ENCODE measurements at places on chromosomes 7 and 10.

GRCh38 chr7:133625046-133625445 lies 372.2 kb downstream of the EXOC4 start:
- no peak overlapping the region for H3K4me3 ChIP-seq
- no peak overlapping the region for H3K27ac ChIP-seq
- no peak for DNase-seq
- H3K36me3 ChIP-seq, result no peaks in the 10 kb centered on the region
- H3K27me3 ChIP-seq, result no peaks in the 10 kb centered on the region

GRCh38 chr10:6204341-6205191 lies 1.8 kb downstream of the PFKFB3 start:
- H3K4me3 ChIP-seq, result peak overlapping the region; percentile 75
- DNase-seq, result peak; percentile 43
- no peak overlapping the region for H3K27ac ChIP-seq
- H3K27me3 ChIP-seq, result no peaks in the 10 kb centered on the region

GRCh38 chr7:150944066-150945042 lies 33.8 kb downstream of the KCNH2 start:
- no peak for DNase-seq
- peaks cover 8% of the 10 kb centered on the region for H3K27me3 ChIP-seq
- H3K4me1 ChIP-seq, result no peaks in the 10 kb centered on the region
- H3K36me3 ChIP-seq, result no peaks in the 10 kb centered on the region

- no peak for DNase-seq
- peaks cover 7% of the 10 kb centered on the region for H3K36me3 ChIP-seq
- H3K27me3 ChIP-seq, result no peaks in the 10 kb centered on the region
- no peaks in the 10 kb centered on the region for H3K4me1 ChIP-seq
Observed at GRCh38 chr10:42830237-42830636, 47.6 kb downstream of the BMS1 start.

DNA sequence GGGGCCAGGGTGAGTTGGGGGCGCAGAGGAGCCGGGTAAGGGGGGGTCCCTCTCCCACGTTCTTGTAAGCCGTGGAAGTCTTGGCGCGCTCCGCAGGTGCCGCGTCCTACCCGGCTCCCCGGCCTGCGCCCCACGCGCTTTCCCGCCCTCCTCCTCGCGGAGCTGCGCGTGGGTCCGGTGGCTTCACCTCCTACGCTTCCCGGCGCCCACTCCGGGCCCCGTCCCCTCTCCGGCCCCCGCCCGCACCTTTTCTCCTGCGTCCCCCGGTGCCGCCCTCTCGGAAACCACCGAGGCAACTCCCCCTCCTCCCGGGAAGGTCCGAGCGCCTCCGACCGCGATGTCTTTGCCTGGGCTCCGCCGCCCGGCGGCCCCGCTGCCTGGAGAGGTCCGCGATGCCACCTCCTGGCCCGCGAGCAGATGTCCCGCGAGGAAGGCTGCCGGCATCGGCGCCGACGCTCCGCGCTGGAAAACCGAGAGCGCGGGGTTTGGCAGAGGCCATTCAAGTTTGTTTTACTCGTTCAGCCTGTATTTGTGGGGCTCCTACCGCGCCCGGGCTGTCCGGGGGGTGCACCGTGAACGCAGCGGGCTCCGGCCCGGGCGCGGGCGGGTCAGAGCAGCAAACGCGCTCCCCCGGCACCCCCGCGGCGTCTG lies 2.4 kb upstream of the NKX6-2 start:
- H3K4me1 ChIP-seq, result peaks cover 12% of the 10 kb centered on the region
- H3K27me3 ChIP-seq, result peaks cover 63% of the 10 kb centered on the region
- no peak overlapping the region for H3K4me3 ChIP-seq
- DNase-seq, result no peak
- H3K36me3 ChIP-seq, result no peaks in the 10 kb centered on the region

DNA sequence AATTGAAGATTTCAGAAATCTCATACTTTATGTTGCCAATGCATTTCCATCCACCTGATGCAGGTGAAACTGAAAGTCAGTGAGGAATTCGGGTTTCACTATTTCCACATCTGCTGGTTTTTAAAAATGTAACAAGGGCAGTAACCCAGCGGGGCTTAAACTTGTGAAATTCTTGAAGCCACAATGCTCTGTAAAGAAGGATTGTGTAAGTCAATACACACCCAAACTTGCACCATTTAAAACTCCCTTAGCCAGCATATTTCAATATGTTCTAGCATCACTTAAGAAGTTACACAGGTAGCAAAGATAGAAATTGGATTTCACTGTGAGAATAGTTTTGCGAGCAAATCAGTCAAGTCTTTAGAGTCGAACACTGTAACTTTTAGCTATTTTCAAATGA lies 386.1 kb downstream of the PLXDC2 start:
- no peaks in the 10 kb centered on the region for H3K4me1 ChIP-seq
- H3K27me3 ChIP-seq, result no peaks in the 10 kb centered on the region
- H3K4me3 ChIP-seq, result no peak overlapping the region

DNA sequence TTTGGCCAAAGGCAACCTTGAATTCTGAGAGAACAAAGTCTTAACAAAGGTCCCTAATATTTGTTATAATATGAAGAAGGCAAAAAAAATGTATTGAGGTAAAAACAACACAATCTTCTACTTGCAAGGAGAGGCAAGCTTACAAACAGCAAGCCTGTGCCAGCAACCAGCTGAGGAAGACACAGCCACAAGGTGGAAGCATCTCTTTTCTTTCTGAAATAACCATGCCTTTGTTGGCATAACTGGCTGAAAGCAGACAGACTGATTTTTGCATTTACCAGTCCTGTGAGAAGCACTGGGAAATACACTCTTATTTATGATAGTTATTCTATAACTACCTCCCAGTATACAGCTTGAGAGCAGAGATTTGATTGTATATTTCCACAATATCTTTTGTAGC lies 292.0 kb downstream of the PHTF2 start:
- no peak overlapping the region for H3K4me3 ChIP-seq
- H3K36me3 ChIP-seq, result no peaks in the 10 kb centered on the region
- H3K27me3 ChIP-seq, result no peaks in the 10 kb centered on the region
- DNase-seq, result no peak

GRCh38 chr10:64363687-64364086 lies 842.5 kb downstream of the REEP3 start:
- H3K27ac ChIP-seq, result no peak overlapping the region
- no peaks in the 10 kb centered on the region for H3K27me3 ChIP-seq
- no peak overlapping the region for H3K4me3 ChIP-seq
- H3K36me3 ChIP-seq, result no peaks in the 10 kb centered on the region
- no peaks in the 10 kb centered on the region for H3K4me1 ChIP-seq

GRCh38 chr7:23696916-23697441 lies 13.0 kb upstream of the STK31 start:
- H3K27ac ChIP-seq, result no peak overlapping the region
- no peaks in the 10 kb centered on the region for H3K27me3 ChIP-seq
- no peak overlapping the region for H3K4me3 ChIP-seq

- DNase-seq, result no peak
- no peak overlapping the region for H3K4me3 ChIP-seq
- no peaks in the 10 kb centered on the region for H3K27me3 ChIP-seq
- no peaks in the 10 kb centered on the region for H3K36me3 ChIP-seq
Observed at GRCh38 chr10:76150139-76150875, 718.9 kb downstream of the LRMDA start.

DNA sequence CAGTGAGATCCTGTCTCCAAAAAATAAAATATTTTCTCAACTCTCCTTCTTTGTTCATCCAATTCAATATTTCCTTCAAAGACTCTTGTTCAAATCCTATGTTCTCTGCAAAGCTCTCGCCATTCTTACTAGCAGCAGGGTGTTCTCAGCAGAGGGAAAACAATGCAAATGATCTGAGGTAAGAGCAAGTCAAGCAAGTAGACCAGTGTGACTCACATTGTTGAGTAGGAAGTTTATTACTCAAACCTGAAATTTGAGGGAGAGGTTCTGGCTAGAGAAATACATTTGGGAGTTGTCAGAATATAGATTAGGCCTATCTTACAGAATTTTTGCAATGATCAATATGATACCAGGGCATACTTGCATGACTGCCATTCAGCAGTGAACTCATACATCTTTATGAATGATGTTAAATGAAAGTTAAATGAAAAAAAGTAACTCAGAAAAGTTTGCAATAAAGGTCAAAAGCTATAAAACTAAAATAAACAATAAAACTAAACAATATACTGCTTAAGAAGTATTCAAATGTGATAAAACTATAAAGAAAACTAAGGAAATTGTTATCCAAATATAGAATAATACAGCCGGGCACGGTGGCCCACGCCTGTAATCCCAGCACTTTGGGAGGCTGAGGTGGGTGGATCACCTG lies 5.8 kb downstream of the IDE start:
- no peak overlapping the region for H3K4me3 ChIP-seq
- H3K36me3 ChIP-seq, result no peaks in the 10 kb centered on the region
- no peaks in the 10 kb centered on the region for H3K4me1 ChIP-seq
- DNase-seq, result no peak

DNA sequence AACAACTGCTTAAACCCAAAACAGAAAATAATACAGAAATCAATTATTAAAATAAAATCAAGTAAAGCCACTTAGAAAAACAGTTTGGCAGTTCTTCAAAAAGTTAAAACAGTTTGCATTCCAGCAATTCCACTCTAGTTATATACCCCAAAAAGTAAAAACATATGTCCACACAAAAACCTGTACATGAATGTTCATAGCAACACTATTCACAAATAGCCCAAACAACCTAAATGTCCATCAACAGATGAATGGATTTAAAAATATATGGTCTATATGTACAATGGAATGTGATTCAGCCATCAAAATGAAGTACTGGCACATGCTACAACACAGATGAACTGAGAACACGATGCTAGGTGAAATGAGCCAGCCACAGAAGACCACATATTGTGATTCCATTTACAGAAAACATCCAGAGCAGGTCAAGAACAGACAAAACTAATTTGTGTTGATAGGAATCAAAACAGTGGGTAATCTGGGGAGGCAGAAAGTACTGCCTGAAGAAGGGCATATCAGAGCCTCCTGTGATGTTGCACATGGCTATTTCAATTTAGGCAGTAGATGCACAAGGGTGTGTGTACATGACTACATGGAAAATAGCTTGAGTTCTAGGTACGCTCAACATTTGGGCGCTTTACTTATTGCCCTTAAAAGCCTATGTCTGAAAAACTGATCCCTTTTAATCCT lies 66.3 kb downstream of the CYTH3 start:
- DNase-seq, result no peak
- H3K27ac ChIP-seq, result no peak overlapping the region
- no peak overlapping the region for H3K4me3 ChIP-seq
- H3K27me3 ChIP-seq, result no peaks in the 10 kb centered on the region
- no peaks in the 10 kb centered on the region for H3K4me1 ChIP-seq
- no peaks in the 10 kb centered on the region for H3K36me3 ChIP-seq

GRCh38 chr7:159370-160270 lies 32.8 kb upstream of the FAM20C start:
- H3K27me3 ChIP-seq, result no peaks in the 10 kb centered on the region
- no peak overlapping the region for H3K27ac ChIP-seq
- no peak overlapping the region for H3K4me3 ChIP-seq

GRCh38 chr7:96321031-96321657 lies 754 bp downstream of the SLC25A13 start:
- no peaks in the 10 kb centered on the region for H3K4me1 ChIP-seq
- peak overlapping the region; percentile 92 for H3K27ac ChIP-seq
- H3K36me3 ChIP-seq, result no peaks in the 10 kb centered on the region

DNA sequence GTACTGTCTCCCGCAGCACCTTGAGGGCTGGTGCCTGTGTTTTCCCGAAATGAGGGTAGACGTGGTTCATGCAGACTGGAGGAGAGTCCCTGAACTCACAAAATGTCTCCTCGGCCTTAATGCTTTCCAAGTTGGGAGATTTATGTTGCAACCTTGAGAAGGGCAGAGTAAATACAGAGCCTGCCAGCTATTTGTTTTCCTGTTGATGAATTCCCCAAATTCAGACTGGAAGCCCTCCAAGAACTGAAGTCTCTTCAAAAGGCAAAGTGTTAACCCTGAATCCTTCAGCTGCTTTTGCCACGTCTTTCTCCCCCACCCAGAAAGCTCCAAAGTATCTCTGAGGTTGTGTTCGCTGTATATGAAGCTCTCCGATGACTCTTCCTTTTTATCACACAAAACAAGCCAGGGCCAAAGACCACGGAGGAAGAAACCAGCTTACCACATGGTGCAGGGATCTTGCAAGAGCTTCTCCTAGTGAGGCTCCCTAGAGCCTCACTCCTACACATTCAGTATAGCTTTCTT lies 254.7 kb upstream of the NFE2L3 start:
- no peak for DNase-seq
- no peaks in the 10 kb centered on the region for H3K36me3 ChIP-seq
- H3K4me3 ChIP-seq, result no peak overlapping the region
- no peaks in the 10 kb centered on the region for H3K27me3 ChIP-seq
- no peaks in the 10 kb centered on the region for H3K4me1 ChIP-seq
- H3K27ac ChIP-seq, result no peak overlapping the region

DNA sequence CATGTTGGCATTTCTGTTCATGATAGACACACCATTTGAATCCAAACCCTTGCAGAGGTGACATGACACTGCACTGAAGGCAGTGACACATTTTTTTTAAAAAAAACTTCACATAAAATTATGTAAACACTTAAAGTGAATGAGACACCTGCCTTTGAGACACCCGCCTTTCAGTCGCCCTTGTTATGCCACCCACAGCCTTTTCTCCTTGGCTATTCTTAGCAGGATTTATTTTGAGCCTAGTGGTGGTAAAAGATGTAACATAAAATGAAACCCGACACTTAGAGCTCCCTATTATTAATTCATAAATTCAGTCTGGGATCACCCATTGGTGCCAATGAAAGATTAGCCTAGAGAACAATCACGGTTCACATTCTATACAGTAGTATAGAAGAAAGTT lies 161.3 kb downstream of the DYNC1I1 start:
- no peak for DNase-seq
- H3K36me3 ChIP-seq, result no peaks in the 10 kb centered on the region
- no peak overlapping the region for H3K4me3 ChIP-seq
- H3K27me3 ChIP-seq, result no peaks in the 10 kb centered on the region
- no peak overlapping the region for H3K27ac ChIP-seq

- no peak for DNase-seq
- no peaks in the 10 kb centered on the region for H3K4me1 ChIP-seq
- H3K27me3 ChIP-seq, result no peaks in the 10 kb centered on the region
Observed at GRCh38 chr7:125820495-125820894, 890.9 kb upstream of the POT1 start.

- H3K27me3 ChIP-seq, result no peaks in the 10 kb centered on the region
- no peak overlapping the region for H3K4me3 ChIP-seq
- no peak overlapping the region for H3K27ac ChIP-seq
- H3K36me3 ChIP-seq, result no peaks in the 10 kb centered on the region
Observed at GRCh38 chr7:73885975-73886798, 25.2 kb downstream of the TMEM270 start.

DNA sequence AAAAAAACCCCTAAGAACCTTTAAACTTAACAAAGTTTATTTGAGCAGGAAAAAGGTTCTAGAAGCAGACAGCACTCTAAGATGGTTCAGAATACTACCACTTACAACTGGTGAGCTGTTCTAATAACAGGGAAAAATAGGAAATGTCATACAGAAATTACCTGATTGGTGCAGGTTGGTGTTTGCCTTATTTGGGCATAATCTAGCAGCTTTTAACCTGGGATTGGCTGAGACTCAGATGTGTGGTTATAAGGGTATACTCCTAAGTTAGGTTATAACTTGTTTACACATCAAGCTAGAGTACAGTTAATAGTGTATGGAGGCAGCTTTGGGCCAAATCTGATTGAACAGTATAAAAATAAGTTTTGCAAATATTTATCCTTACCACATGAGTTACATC lies 59.8 kb downstream of the MAPK8 start:
- no peaks in the 10 kb centered on the region for H3K36me3 ChIP-seq
- no peak overlapping the region for H3K27ac ChIP-seq
- H3K27me3 ChIP-seq, result no peaks in the 10 kb centered on the region

GRCh38 chr7:39696631-39697030 lies 73.3 kb downstream of the RALA start:
- DNase-seq, result no peak
- H3K27me3 ChIP-seq, result no peaks in the 10 kb centered on the region
- peaks cover 3% of the 10 kb centered on the region for H3K36me3 ChIP-seq
- H3K27ac ChIP-seq, result no peak overlapping the region
- H3K4me3 ChIP-seq, result no peak overlapping the region
